ENCODE measurements at places on chromosomes 4 and X.

- DNase-seq: no peak
Observed at GRCh38 chr4:108107101-108107500, 61.6 kb downstream of the LEF1 start.

DNA sequence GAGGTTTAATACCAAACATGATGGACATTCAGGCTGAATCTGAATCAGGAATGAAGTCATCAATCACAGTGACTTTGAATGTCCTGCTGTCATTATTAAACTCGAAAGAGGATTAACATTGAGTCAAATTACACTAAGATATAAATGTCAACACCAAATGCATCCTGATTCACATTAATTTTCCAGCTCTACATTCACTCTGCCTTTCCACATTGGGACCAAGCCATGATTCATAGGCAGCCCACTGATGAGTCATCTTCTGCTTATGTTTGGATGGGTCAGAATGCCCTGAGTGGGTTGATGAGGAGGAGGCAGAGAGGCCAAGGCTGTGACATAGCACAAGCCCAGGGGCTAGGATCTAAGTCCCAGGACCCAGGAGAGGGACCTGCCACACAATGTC is 247.6 kb upstream of the RPS6KA3 start:
- DNase-seq: no peak

DNA sequence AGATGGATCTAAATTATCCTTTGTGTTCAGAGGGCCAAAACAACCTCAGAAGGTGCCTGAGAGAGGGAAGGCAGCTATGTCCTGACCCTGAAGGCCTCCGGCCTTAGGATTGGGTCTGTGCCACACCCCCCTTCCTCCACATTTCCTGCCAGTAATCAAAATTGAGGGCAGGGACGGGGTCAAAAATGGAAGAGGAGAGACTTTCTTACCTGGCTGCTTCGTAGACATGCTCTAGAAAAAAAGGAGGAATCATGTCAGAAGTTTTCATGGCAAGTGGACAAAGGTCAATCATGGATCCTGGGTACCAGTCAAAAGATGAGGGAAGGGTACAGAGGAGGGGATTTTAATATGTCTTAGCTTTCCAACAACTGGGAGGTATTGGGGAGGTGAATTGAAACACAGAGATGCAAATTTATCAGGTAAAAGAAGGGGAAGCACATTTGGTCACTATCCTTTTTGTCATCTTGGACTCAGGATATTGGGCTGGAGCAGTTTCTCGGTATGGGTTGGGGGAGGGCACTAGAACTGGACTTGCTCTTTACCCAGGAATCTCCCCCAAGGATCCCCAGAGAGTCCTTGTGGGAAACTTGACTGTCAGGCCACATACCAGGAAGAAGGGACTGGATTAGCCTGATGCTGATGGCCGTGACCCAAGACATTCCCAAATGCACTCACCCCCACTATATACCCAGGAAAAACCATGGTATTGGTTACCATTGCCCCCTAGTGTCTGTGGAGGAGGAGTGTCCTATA is 17.1 kb downstream of the VSIG4 start:
- DNase-seq: no peak

- no peak for DNase-seq
Observed at GRCh38 chr4:17941731-17942130, 79.8 kb downstream of the LCORL start.

DNA sequence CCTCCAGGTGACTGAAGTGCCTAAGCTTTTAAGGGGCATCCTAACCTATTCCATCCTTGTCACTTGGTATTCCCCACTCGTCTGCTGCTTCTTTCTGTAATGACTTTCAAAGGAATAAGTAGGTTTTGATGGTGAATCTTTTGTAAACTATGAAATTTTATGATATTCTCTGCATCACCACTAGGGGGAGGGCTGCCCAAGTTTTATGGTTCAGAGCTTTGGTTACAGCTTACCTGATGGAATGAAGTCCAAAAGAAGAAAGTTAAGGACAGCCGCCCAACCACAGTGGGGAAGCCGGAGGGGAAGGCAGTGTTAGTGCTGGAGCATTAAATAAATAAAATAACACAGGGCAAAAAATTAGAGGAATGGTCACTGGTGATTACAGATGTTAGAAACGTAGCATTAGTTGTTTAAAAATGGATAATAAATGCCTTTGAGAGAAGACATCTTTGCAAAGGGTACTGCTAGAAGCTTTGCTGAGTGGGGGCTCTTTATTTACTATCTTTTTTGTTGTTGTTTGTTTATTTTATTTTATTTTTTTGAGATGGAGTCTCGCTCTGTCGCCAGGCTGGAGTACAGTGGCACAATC is 204.9 kb downstream of the GBA3 start:
- no peak for DNase-seq

DNA sequence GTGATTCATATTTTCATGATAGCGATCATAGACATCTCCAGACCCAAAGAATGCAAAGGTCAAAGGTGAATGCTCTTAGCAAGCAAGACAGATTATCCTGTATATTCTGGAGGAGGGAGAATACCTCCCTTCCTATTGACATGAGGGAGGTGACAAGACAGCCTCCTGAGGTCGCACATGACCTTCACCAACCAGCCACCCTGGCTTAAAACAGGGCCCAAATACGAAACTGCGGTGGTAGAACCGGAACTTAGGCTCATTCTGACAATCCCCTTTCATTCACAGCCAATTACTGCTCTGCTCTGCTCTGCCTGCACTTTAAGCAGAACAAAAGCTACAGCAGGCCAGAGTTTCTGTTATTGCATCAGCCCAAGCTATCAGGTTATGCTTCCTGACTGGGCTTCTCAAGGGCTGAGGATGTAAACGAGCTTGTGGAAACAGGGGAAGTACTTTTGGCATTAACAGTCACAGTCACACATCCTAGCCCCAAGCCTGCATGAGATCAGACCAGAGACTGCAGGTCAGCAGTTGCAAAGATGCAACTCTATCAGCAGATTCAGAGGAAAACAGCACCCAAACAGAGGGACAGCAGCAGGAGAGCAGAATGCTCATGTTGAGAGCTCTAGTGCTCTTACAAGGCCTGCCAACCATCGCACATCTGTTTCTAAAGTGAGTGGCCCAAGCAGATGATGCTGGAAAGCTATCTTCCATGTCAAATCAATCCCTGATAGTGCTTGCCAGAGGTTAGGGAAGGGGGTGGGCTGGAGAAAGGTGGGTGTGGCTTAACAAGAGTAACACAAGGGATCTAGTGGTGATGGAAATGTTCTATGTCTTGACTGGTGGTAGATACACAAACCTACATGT is 51.3 kb upstream of the MAP3K15 start:
- no peak for DNase-seq

- no peak for DNase-seq
Observed at GRCh38 chr4:151804821-151805220, 44.0 kb upstream of the GATB start.

- DNase-seq: no peak
Observed at GRCh38 chrX:26109142-26109541, 29.0 kb upstream of the MAGEB18 start.

GRCh38 chr4:17448689-17449088 is 63.2 kb downstream of the QDPR start:
- DNase-seq: no peak

GRCh38 chr4:60089546-60090273 is 1110.4 kb upstream of the ADGRL3 start:
- DNase-seq: no peak

GRCh38 chr4:3369781-3370674 is 71.7 kb upstream of the HGFAC start:
- peak; percentile 20 for DNase-seq

DNA sequence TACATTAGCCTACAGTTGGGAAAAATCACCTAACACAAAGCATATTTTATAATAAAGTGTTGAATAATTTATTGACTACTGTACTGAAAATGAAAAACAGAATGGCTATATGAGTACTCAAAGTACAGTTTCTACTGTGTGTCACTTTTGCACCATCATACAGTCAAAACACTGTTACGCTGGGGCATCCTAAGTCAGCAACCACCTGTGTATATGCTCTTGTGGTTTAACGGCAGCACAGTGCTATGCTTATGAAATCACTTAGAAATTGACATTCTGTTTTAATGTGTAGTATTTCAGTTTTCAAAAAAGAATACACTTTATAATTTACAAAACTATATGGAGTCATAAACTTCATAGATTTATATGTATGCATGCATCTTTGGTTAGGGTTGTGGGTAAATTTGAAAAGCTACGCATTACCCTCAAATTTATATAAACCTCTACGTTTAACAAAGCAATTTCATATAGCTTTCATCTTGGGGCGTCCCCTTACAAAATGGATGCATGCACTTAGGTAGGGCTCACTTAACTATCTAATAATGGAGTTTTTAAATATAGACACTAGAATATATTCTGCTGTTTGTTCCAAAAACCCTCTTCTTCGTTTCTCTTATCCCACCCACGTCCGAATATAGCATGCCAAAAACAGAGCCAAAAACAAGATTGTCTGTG is 690 bp upstream of the NEIL3 start:
- peak; percentile 6 for DNase-seq

DNA sequence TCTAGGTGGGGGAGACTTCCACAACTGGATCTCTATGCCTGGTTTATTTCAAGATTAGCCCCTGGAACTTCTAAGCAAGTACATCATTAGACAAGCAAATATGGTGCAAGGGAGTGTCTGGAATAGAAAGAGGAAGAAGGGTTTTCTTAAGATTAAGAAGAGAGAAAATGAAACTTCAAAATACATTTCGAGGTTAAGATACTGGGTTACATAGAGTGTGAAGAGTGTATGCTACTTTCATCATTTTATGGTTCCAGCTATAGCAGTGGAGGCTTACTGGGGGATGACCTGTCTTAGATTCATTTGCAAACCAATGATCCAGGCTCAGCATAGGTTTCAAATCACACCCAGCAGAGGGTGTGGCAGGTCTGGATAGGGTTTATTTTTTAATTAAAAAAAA is 144.4 kb upstream of the GATB start:
- no peak for DNase-seq

GRCh38 chr4:146439437-146439836 is 82.3 kb downstream of the SLC10A7 start:
- no peak for DNase-seq

- DNase-seq: no peak
Observed at GRCh38 chrX:72492499-72492898, 80.1 kb downstream of the HDAC8 start.

- no peak for DNase-seq
Observed at GRCh38 chrX:133908223-133908955, 77.0 kb downstream of the GPC3 start.

DNA sequence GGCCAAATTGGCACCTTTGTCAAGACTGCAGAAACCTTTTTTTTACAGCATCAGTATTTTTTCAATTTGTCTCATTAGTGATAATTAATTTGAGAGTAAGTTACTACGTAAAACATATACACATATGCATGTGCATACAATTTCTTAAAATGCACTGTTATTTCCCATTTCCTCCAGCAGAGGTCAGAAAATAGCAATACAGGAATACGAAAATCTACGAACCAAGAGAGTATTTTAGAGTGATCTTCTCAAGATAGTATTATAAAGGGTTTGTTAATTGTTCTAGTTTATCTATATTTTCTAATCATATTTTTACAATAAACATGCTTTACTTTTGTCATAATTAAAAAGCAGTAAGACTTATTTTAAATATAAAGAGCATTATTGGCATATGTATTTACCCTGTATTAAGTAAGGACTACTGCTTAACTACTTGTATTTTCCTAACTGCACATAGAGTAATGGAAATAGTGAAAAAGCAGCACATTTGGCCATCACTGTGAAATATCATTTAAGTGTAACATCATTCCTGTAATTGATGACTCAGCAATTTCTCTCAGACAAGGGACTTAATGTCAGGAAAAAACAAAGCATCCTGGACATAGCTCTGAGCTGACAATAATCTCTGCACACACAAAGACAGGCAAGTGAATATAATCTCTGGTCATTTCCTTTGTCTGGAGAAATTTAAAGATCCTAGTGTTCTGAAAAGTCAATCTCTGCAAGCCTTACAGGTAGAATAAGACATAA is 45.6 kb downstream of the MAOB start:
- DNase-seq: no peak

Data from stimulated activated CD4-positive, alpha-beta T cell treated with anti-CD3 and anti-CD28 coated beads, Interleukin-12 subunit alpha, Interleukin-12 subunit beta, amount 100 ng/mL, for 48 hours (primary cell).